ENCODE measurements at places on chromosomes 12 and 14. TPM values are rescaled to one million over a fixed set of nuclear protein-coding genes. Genes with fewer than 3 reads are reported as not detected.

RPS6KL1 gene
- total RNA-seq: 28.7 TPM

DNA sequence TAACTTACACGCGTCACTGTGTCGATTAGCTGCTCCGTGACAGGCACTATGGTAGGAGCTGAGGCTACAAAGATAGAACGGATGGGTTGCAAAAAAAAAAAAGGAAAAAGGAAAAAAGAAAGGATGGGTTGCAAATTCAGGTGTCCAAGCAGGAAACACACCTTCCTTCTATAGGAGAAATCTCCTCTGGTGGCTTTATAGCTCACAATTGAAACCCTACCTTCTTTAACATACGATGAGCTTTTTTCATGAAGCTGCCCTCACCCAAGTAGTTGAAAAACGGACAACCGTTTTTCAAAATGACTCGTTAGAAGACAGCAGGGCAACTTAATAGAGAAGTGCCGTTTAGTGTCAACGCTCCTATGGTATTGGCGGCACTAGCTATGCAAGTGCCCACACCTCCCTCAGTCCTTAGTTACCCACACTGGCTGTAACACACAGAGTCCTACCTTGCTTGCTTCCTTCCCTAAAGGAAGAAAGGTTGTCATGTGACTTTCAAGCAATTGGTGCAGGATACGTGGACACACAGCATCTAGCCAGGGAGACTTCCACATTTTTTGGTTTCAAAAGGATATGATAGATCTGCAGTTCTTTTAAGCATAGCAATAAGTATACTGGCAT, 682 bp upstream of the TRIP11 start:
- H3K4me3 ChIP-seq: peak overlapping the region; percentile 90
- H3K4me1 ChIP-seq: peaks cover 34% of the 10 kb centered on the region
- no peaks in the 10 kb centered on the region for H3K36me3 ChIP-seq

DNA sequence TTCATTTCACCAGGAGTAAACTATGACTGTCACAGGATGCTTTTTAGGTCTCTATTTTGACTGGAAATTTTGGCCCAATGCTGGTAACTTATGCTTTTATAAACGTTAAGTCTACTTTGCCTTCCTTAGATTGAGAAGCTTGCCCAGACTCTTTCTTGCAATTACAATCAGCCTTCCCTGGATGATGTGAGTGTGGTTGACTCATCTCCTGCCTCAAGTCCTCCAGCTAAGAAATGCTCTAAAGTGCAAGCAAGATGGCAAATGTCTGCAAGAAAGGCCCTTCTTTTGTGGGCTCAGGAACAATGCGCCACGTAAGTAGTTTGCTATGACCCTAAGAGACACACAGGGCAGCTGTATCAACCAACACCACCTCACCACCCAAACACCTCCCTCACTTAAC, 96.9 kb downstream of the SYNE2 start:
- H3K4me1 ChIP-seq: no peaks in the 10 kb centered on the region
- peaks cover 52% of the 10 kb centered on the region for H3K36me3 ChIP-seq

- no peak for DNase-seq
- H3K4me3 ChIP-seq: no peak overlapping the region
- no peaks in the 10 kb centered on the region for H3K4me1 ChIP-seq
- no peak overlapping the region for H3K27ac ChIP-seq
Measured at GRCh38 chr14:25381498-25381897, 331.6 kb upstream of the STXBP6 start.

GRCh38 chr12:18454330-18454729, 193.0 kb downstream of the PIK3C2G start:
- DNase-seq: no peak
- H3K4me3 ChIP-seq: no peak overlapping the region
- no peaks in the 10 kb centered on the region for H3K27me3 ChIP-seq
- no peaks in the 10 kb centered on the region for H3K4me1 ChIP-seq

GPRC5D gene
- total RNA-seq: not detected

Data from psoas muscle (tissue), 8 donors.